ENCODE measurements at places on chromosomes 6 and 20.

GRCh38 chr6:4059115-4059777 lies 19.7 kb downstream of the FAM217A start:
- DNase-seq = no peak

DNA sequence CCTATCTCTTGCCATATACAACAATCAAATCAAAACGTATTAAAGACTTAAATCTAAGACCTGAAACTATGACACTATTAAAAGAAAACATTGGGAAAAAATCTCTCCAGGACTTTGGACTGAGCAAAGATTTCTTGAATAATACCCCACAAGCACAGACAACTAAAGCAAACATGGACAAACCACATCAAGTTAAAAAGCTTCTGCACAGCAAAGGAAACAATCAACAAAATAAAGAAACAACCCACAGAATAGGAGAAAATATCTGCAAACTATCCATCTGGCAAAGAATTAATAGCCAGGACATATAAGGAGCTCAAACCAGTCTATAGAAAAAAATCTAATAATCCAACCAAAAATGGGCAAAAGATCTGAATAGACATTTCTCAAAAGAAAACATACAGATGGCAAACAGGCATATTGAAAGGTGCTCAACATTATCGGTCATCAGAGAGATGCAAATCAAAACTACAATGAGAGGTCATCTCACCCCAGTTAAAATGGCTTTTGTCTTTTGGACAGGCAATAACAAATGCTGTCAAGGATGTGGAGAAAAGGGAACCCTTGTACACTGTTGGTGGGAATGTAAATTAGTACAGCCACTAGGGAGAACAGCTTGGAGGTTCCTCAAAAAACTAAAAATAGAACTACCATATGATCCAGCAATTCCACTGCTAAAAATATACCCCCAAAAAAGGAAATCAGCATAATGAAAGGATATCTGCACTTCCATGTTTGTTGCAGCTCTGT lies 76.2 kb downstream of the SNX5 start:
- no peak for DNase-seq

DNA sequence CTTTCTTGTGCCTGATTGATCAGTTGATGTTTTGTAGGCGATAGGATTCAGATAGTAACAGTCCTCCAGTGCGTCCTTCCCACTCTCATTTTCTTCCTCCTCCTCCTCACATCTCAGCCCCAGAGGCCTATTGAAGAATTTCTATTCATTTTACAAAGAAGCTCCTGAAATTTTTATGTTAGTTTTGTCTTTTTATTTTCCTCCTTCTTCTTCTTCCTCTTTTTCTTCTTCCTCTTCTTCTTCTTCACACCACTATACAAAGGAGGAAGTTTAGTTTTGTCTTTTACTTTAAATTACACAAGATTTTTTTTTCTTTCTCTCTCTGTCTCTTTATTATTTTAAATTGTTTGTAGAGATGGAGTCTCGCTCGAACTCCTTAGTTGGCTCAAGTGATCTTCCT lies 19.1 kb downstream of the BTN2A1 start:
- DNase-seq = no peak

- no peak for DNase-seq
Observed at GRCh38 chr20:39378776-39379175, 416.6 kb downstream of the DHX35 start.

DNA sequence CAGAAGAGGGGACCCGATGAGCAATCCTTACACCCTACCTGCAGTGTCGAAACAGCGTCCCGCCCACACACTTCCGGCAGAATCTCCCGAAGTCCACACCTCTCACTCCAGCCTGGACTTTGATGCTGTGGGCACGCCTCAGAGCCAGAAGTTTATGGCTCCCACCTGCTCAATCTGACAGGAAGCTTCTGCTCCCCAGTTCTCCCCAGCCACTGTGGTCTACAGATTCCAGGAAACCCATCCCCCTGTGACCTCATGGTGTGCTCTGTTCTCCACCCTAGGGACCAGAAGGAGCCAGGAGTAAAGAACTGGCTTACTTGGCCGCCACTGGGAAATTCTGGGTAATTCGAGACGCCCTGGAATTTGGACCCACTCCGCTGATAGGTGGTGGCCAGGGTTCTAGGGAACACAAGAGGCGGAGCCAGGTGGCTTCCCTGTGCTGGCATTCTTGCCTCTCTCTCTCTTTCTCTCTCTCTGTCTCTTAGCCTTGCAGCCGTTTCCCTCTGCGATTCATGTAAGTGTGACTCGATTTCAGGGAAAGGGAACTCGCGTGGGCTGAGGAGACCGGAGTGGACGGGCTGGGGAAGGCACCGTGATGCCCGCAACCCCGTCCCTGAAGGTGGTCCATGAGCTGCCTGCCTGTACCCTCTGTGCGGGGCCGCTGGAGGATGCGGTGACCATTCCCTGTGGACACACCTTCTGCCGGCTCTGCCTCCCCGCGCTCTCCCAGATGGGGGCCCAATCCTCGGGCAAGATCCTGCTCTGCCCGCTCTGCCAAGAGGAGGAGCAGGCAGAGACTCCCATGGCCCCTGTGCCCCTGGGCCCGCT lies at the start of gene TRIM15:
TSS of gene TRIM15 (plus strand) at position 457 of the 828 bp plus-strand sequence. CDS start at position 596, 139 bp downstream.
- no peak for DNase-seq

GRCh38 chr20:11895861-11896387 lies 21.8 kb upstream of the BTBD3 start:
- DNase-seq = no peak

- no peak for DNase-seq
Observed at GRCh38 chr20:36344517-36345132, 38.5 kb downstream of the DLGAP4 start.

DNA sequence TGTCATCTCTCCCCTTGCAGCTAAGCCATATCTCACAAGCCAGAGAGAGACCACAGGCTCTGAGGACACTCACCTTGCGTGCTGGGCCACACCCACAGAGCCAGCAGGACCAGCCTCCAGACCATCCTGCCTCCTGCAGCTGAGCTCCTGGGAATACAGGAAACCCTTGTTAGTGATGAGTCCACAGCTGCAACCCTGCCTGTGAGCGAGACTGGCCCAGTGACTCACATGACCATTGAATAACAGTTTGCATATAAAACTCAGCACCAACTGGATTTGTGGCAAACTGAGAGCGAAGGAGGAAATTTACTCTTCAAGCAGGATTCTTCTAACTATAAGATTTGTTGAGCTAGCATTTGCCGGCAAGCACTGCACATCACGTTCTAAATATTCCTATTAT lies 3.0 kb downstream of the THBS2 start:
- DNase-seq = no peak

- no peak for DNase-seq
Observed at GRCh38 chr6:2733324-2733723, 17.4 kb downstream of the MYLK4 start.

- DNase-seq = no peak
Observed at GRCh38 chr6:18289283-18289682, 25.0 kb upstream of the DEK start.

GRCh38 chr6:143329323-143329722 lies 121.2 kb downstream of the ADAT2 start:
- DNase-seq = no peak

GRCh38 chr20:32064667-32065066 lies 12.6 kb downstream of the HCK start:
- DNase-seq = no peak

- no peak for DNase-seq
Observed at GRCh38 chr6:1423578-1423977, 34.2 kb downstream of the FOXF2 start.

- DNase-seq = no peak
Observed at GRCh38 chr6:24874776-24875533, 60.8 kb downstream of the RIPOR2 start.

- no peak for DNase-seq
Observed at GRCh38 chr6:136330634-136331033, 41.0 kb upstream of the BCLAF1 start.

DNA sequence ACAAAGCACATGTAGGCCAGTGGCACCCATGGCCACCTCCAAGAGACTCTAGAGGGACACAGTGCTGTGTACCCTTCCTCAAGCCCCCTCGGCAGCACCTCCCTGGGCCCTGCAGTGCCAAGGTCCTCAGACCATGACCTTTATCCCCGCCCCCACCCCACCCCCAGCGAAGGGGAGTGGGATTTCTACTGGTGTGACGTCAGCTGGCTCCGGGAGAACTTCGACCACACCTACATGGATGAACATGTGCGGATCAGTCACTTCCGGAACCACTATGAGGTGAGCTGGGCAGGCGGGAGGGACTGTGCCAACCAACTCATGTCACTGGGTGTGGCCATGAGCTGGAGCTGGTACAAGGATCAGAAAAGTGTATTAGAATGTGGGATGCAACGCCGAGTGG lies 38.0 kb downstream of the TTLL9 start:
- DNase-seq = no peak

DNA sequence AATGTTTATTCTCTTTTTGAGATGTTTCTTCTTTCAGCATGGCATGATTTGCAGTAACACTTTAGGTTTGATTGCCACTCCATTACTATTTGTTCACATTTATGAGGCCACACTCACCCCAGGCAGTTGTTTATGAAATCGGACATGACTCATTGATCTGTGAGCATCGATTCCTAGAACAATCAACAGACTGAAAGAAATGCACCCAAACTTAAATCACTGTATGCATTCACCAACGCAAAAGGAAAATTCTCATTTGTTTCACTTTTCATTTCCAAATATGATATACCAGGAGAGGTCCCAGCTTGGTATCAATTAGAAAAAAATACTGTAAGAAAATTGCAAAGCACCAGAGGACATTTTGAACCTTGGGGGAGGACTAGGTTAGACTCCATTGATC lies 5.4 kb upstream of the GJA10 start:
- no peak for DNase-seq

- DNase-seq = no peak
Observed at GRCh38 chr6:112286010-112286409, 31.6 kb upstream of the LAMA4 start.

GRCh38 chr6:159836718-159837490 lies 36.8 kb downstream of the PNLDC1 start:
- DNase-seq = no peak

- no peak for DNase-seq
Observed at GRCh38 chr20:10428008-10428407, 6.0 kb downstream of the MKKS start.

DNA sequence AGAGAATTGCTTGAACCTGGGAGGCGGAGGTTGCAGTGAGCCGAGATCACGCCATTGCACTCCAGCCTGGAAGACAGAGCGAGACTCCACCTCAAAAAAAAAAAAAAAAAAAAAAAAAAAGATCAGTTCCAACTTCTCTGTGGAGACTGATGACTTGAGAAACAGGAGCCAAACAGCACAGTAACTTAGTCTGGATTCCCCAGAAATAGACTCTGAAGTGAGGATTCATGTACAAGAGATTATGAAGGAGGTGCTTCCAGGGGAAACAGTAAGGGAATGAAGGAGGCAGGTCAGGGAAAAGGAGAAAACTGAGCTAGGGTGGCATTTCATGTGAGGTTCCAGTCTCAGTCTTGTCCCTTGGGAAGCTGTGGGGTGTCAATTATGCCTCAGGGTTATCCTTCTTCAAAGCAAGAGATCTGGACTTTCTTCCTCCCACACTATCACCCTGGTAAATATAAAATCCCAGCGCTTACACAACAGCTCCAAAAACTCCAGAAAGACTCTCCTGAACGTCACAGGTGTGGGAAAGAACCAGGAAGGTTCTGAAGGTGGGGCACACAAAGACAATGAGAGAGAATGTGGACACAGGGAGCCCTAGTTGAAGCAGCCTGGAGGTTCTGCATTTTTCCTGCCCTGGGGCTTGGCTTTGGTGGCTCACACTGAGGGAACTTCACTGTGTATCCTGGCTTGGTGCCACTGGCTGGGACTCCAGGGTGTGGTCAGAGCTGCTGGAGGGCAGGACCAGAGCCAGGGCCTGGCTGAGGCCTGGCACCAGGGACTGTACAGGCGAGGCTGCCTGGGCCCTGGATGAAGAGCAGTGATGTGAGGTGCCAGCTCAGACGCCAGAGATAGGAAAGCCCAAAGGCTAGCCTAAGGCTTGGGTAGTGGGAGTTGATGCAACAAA lies 46.8 kb downstream of the PCNA start:
- DNase-seq = peak; percentile 53

DNA sequence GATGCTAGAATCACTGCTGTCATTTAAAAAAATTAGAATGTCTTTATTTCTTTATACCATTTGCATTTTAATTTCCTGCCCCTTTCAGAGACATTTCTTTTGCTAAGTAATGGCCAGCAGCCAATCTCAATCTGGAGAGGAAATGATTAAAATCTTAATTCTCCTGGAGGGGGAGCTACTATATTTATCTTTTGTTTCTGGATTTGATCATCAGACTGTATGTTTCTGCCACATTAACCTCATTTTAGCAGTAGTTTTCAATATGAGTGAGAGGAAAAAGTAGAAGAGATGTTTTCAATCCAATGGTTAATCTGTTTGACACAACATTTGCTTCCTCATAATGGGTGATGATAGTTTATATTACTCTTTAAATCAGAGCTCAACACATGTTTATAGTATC lies 138.0 kb downstream of the FUT9 start:
- DNase-seq = no peak

- no peak for DNase-seq
Observed at GRCh38 chr6:44594481-44594880, 207.0 kb downstream of the CDC5L start.
